ENCODE measurements at places on chromosomes 2 and 18.

DNA sequence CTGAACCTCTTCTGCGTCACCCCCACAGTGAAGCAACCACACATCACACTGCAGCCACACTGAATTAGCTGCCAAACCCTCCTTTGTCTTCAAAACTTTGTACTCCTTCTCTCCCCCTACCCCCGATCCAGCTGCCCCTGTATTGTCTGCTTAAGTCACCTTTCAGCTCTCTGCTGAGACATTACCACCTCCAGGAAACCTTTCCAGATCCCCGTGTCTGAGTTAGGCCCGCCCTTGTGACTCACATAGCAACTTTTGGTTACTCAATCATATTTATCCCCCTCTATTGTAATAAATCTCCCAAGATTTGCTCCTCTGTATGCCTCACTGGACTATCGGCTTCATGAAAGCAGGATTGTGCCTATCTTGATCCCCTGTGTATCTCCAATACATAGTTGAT is 82.8 kb upstream of the CDCA7 start:
- DNase-seq: no peak

- DNase-seq: peak; percentile 94
Measured at GRCh38 chr2:39124000-39124745, 3.3 kb upstream of the SOS1 start.

DNA sequence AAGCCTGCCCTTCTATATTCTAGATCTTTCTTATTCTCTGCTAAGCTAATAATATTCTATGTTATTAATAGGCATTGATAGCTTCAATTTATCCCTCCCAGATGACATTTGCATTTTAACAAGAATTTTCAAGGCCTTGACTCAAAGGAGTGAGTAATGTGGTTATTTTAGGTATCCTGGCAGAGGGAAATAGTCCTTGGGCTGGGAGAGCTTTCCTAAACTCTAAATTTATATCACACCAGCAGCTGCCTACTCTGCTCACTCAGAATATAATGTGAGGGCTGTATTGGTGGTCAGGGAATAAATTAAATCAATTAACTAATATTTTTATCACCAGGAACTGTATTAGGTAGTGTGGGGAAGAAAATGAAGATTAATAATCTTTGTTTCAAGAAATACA is 74.8 kb upstream of the ADAM23 start:
- no peak for DNase-seq

DNA sequence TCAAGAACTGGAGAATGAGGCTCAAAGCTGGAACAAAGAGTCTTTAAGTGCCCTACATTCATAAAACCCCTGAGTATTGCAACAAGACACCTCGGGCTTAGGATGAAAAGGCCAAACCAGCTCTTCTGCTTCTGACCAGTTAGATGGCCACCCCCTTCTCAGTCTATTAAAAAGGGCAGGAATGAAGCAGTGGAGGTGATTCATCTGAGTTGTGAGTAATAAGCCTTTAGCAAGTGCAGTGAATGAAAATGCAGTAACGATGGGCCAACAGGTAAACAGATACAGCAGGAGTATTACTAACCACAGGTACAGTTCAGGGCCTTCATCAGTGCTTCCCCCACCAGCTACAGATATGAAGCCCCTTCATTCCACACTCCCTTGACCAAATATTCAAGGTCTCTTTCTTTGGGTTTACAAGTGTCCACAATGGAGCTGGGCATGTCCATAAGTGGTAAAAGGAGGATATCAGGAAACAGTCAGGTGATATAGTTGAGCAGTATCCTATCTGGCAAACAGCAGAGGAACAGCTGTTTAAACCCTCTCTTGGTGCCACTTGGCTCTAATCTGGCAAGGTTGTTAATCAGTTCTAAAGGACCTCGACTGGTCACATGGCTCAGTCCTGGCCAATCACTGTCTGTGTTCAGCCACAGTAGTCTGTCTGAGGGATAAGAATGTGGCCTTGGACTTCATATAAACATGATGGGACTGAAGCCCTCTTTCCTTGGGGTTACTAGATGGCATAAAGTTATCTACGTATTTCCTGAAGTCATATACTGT is 17.8 kb downstream of the SERPINB13 start:
- DNase-seq: peak; percentile 9

DNA sequence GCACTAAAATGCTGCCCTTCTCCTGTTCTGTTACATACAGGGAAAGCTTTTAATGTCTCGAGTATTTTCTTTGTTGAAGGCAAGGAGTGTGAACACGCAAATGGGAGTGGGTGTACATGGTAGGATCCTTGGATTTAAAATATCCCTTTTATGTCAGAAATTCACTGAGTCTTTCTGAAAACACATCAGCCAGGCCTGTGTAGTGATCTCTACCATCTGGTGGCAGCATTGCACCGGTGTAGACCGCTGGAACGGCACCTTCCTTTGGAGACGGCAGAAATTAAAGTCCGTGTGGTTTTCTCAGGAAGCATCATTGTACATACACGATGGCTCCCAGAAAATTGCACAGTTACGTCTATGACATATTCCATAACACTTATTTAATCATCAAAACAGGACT is 515.8 kb downstream of the GALR1 start:
- no peak for DNase-seq

DNA sequence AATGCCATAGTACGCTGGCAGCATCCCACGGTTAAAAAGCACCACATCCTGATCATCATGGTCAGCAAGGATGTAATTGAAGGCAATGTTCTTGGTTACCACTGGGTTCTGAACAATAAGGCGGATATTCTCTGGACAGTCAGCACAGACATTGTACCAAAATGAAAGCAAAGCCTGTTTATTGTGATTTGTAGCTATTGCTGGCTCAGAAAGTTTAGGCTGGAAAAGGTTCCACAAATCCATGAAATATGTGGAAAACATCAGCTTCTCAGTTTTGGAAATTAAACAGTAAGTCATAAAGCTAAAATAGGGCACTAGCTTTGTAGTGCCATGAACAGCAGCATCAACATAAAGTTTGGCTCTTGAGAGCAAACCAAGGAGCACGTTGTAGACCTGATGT is 52.2 kb downstream of the C2orf74 start:
- DNase-seq: no peak

- DNase-seq: no peak
Measured at GRCh38 chr18:26453386-26453901, 94.9 kb downstream of the KCTD1 start.

- no peak for DNase-seq
Measured at GRCh38 chr2:10417551-10418335, 30.4 kb downstream of the ODC1 start.

Measured in H54 (cell line).